Activated T-cell treated with anti-CD3 and anti-CD28 coated beads, Interleukin-2, amount 50 U/mL, for 48 hours (primary cell): ENCODE measurements at places on chromosomes 13 and 19.
A peak's percentile ranks its signal among the peaks of the same experiment; 100 is the strongest.

- DNase-seq: no peak
These were observed 285.6 kb downstream of the MTUS2 start for GRCh38 chr13:29105779-29106178.

DNA sequence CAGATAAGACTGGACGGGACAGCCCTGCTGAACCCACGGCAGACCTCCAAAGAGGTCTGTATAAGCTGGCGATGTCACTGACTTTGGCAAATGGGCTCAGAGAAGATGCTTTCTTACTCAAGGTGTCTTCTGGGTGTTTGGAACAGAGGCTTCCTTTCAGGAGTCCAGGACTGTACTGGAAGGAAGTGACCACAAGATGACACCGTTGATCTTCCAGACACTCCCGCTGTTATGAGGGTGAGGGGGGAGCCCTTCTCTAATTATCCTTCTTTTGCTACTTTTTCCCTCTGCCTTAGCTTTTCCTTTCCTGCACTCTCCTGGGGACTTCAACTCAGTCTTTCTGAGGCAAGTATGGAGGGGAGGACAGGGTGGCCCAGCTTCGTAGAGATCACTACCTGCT is 65.2 kb upstream of the ZNF599 start:
- DNase-seq: no peak

DNA sequence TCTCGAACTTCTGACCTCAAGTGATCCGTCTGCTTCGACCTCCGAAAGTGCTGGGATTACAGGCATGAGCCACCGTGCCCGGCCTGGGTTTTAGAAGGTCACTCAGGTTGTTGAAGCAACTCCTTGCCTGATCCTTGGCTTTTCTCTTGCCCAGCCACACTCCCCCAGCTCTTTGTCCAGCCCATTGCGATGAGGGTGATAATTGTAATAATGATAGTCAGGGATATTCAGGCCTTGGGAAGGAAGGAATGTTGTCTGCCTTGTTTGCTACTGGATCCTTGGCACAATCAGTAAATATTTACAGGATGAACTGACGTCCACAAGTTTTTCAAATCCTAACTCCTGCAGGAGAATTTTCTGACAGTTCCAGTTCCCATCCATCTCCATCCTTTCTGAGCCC is 1.8 kb downstream of the THOP1 start:
- DNase-seq: no peak

DNA sequence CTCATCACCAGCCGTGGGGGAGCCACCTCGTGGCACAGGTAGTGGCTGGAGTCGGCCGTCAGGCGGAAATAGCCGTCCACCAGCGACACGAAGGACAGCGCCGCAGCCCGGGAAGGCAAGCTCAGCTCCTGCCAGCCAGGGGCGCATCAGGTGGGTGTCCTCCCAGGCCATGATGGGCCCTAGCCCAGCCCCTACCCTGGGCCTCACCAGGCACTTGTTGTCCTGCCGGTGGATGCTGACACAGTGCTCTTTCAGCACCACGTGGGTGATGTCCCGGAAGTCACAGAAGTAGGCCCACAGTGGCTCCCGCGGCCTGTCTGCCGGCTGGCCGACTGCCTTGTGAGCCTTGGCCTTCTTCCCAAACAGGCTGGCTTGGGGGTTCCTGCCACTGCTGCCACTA is 15.7 kb downstream of the TYK2 start:
- DNase-seq: no peak

DNA sequence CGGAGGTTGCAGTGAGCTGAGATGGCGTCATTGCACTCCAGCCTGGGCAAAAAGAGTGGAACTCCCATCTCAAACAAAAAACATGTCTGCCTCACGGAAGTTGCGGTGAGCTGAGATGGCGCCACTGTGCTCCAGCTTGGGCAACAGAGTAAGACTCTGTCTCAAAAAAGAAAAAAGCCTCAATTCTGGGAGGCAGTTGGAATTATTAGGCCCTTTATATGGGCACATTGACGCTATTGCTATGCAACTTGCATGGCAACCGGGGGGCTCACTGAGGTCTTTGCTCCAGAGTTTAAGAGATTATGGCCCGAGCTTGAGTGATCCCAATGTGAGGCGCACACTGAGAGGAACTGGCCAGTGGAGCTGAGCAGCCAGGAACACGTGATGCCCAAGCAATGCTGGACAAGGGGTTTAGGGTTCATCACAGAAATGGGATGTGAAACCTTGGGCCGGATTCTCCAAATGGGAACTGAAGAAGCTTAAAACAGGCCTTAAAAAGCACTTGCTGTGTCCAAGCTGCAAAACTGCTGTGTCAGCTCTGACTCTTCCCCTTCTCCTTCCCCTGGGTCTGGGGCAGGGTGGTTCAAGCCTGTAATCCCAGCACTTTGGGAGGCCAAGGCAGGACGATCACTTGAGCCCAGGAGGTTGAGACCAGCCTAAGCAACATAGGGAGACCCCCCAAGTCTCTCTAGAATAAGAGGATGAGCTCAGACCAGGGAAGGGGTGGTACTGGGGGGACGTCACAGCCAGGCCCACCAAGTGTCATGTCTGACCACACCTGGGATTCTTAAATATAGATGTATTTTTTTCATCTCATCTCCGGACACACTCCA is 2.5 kb downstream of the FTL start:
- no peak for DNase-seq

GRCh38 chr19:6579450-6580178 is 11.3 kb downstream of the CD70 start:
- no peak for DNase-seq

DNA sequence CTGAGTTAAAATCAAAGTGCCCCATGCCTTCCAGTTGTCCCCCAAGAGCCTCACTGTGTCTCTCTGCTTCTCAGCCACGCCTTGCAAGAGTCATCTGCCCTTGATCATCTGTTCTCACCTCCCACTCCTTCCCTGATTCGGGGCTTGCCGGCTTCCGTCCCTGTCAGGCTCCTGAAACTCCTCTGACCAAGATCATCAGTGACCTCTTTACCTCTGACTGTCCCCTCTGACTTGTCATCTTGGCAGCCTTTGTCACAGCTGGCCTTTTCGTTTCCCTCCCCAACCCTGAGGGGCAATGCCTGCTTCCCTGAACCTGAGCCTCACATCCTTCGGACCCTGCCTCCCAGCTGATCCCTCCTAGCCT is 66.3 kb downstream of the MAP4K1 start:
- DNase-seq: peak; percentile 76
